ENCODE measurements at places on chromosomes 11 and 22. TPM values are rescaled to one million over a fixed set of nuclear protein-coding genes. Genes with fewer than 3 reads are reported as not detected.

DNA sequence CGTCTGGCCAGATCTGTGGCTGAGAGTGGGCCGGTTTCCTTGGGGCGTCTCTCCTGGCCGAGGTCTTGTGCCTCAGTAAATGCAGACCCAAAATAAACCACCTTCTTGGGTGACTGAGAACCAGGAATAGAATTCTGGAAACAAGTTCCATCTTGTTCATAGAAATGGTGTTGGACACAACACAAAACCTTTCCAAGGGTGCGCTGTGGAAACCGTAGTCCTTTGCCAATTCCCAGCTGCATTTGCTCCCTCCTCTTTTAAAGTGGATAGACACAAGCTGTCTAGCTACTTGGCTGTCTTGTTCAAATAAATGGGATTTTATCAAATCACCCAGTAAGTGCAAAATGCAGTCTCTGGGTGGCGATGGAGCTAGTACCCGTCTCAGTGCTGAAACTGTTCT, 300.2 kb downstream of the SHANK2 start:
- DNase-seq: no peak

Gene APLNR
- 36.1 TPM for polyA plus RNA-seq

Gene SCN3B
- 1.4 TPM for polyA plus RNA-seq

DNA sequence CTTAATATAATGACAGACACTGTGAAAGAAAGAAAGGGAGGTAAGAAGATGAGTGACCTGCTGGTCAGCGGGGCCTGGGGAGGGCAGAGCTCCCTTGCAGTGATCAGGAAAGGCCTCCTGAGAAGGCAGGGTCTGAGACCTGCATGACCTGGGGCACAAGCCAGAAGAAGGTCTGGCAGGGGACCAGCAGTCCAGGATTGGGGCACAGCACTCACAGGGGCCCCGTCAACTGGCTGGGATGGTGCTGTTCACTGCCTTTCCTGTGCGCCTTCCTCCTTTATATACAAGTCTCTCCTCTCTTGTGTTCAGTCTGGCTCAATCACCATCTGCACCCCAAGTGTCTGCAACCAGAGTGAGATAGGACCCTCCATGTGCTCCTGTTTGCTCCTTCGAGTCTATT, 22.2 kb upstream of the SCARF2 start:
- no peak for DNase-seq

- no peak for DNase-seq
Observed at GRCh38 chr11:1744137-1744886, 6.1 kb downstream of the IFITM10 start.

GRCh38 chr11:117796872-117797529, at the start of gene DSCAML1:
Gene DSCAML1, minus strand, starts transcription at chr11:117797216. Its CDS starts 137 bp downstream, at chr11:117797079.
- no peak for DNase-seq

- DNase-seq: no peak
Observed at GRCh38 chr11:133600786-133601185, 68.5 kb upstream of the OPCML start.

Gene ACR
- 0.33 TPM for polyA plus RNA-seq

DNA sequence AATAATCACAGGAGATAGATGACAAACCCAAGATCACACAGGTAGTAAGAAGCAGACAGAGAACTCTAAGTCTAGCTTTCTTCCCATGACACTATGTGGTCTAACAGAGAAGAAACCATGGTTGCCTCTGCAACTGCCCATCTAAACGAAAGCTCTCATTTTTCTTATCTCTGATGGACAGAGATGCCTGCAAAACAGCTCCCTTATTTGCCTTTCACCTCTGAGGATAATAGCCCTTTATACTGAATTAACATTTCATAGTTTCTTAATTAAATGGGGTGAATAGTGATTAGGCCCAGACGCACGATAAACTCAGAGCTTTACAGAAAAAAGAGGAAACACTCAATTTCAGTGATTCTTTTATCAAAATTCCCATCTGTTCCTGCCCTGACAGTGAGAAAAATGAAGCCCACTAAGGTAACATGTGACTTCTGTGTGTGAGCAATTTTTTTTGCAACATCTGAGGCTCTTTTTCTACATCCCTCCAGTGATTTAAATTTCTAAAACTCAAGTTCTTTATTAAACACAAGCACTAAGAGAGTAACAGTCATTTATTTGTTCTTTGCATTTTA, 24.6 kb downstream of the OR2AG2 start:
- no peak for DNase-seq

GRCh38 chr11:69044111-69045013, 4.4 kb upstream of the TPCN2 start:
- DNase-seq: peak; percentile 73

Gene MS4A4A
- polyA plus RNA-seq: 46.4 TPM

Gene OR52N1
- not detected for polyA plus RNA-seq

Gene C11orf16
- polyA plus RNA-seq: not detected

DNA sequence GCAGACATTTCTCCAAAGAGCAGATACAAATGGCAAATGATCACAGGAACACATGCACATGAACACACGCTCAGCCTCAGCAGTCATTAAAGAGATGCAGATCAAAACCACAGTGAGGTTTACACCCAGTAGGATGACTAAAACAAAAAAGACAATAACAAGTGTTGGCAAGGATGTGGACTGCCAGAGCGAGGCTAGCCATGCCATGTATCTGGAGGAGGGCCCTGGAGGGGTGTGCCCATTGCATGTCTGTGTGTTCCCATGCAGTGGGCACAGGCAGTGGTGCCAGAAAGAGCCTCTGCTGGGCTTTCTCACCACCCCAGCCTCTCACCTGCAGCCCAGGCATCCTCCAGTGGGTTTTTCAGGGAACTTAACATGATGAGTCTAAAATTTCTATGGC, 54.2 kb upstream of the KCNQ1OT1 start:
- no peak for DNase-seq

DNA sequence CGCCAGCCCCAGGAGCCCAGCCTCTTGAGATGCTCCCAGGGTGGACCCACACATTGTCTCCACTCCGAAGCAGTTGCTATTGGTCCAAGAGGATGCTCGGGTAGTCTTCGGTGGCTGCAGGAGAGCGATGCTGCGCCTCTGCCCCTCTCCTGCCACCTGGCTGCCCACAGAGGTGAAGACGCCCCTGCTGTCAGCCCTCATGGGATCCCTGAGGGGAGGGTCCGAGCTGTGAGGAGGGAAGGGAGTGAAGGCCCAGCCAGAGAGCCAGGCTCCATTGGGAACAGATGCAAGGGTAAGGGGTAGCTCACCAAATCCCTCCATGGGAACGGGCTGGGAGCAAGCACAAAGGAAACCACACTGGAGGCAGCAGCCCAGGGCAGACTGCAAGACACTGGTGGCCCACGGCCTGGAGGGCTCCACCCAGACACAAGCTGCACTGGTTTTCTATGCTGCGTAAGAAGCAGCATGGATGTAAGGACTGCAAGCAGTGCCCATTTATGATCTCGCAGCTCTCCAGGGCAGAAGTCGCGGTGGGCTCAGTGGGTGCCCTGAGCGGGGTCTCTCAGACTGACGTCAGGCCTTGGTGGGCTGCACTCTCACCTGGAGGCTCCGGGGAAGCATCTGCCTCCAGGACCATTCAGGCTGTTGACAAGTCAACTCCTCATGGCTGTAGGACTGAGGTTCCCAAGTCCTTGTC, 15.7 kb downstream of the TSPAN32 start:
- DNase-seq: no peak

Gene OMP
- polyA plus RNA-seq: not detected

Gene FIBIN
- 29.4 TPM for polyA plus RNA-seq

Gene SLC22A6
- not detected for polyA plus RNA-seq

DNA sequence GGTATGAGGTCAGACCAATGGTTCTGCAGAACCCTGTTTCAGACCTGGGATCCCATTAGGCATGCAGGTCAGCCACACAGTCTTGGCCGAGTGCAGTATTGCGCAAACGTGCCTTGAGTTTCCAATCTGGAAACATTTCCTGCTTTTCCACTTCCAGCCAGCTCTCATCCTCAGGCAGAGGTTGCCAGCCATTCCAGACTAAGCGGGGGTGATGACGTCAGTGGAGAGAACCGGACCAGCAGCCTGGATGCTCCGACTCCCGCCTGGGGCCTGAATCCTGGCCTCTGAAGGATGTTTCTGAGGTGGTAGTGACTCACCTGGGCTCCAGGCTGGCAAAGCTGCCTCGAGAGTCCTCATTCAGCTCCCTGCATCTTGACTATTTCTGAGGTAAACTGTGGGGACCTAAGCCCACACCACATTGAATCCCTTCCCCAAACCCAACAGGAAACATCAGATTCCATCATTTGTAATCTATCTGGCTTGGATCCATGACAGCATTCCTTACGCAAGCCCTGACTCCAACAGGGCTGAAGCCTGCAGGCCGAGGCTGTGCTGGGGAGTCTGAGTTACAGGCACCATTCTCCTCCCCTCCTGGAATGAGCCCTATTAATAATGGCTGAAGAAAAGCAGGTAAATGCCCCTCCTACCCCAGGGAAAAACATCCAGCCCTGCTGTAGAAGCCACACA, 83.0 kb downstream of the ABTB2 start:
- peak; percentile 97 for DNase-seq

GRCh38 chr11:45881708-45882368, 3.6 kb upstream of the MAPK8IP1 start:
- no peak for DNase-seq

GRCh38 chr11:9884601-9885000, 220.7 kb downstream of the SWAP70 start:
- DNase-seq: no peak

GRCh38 chr11:85835263-85835662, 19.9 kb upstream of the CCDC83 start:
- no peak for DNase-seq

- no peak for DNase-seq
Observed at GRCh38 chr11:16096336-16096735, 260.0 kb downstream of the SOX6 start.

- no peak for DNase-seq
Observed at GRCh38 chr11:134637091-134638015, 225.3 kb upstream of the B3GAT1 start.

GRCh38 chr11:74721479-74721835, 9.8 kb downstream of the CHRDL2 start:
- no peak for DNase-seq

Gene TEX54
- polyA plus RNA-seq: not detected

DNA sequence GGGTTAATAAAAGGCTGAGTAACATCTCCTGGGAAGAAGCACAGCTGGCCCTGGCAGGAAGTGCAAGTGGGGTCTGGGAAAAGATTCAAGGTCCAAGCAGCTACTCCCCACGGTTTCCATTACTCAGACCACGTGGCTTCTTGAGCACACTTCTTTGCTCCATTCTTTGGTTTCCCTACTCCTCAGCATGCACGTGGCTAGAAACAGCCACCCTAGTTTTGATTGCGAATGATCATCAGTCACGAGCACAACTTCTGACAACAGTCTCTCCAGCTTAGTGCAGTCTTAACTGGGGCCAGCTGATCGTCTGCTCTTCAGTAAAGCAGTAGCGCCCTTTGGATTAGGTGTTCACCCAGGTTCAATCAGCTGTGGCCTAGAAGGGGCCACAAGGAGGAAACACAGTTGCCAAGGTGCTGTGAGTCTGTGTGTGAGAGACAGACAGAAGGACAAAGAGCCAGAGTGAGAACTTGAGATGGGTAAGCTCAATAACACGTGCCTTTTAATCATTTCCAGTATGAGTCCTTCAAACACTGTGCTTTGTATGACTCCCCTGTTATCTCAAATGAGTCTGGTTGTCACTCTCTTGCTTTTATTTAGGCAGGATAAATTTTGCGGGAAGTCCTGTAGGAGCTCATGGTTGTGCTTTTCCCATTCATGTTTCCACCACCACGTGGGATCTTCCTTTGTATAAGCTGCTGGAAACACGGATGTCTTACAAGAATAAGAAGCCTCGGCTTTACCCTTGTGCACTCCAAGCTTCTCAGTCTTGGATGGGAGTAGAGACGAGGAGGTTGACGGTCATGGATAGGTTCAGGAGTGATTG, 901 bp upstream of the PARVA start:
- DNase-seq: peak; percentile 48

DNA sequence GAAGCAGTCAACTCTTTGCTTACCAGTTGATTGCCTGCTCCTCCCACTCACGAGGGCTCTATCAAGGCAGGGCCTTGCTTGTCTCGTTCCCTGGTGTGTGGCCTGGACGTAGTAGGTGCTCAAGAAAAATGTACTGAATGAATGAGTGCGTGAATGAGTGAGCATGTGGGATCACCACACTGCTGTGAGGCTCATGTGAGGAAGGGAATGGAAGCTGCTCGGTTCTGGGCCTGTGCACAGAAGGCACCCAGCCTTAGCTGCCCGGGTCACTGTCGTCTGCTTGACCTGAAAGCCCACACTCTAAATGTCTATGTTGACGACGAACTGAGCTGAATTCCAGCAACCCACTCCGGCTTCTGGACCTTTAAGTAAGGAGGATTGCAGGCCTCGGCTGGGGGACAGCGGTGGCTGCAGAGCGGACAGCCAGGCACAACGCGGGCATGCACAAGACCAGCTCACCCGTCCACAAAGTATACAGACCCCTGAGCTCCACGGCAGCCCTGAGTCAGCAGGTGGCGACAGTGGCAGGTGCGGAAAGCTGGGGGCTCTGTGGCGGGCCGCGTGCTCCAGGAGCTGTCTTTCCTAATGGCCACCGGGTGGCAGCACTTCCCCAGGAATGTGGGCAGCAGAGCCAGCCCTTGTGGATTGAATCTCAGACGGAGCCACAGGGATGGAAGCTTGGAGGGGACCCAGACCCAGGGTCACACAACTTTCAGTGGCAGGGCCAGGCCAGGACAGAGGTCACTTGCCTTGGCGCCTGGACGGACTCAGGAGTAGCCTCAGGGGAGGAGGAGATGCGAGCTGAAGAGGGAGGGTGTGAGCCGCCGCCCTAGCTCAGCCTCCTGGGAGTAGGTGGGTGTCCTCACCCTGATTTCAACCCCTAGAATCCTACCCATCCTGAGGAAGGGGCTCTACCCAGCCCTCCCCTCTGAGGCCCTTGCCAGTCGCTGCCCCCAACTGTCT, 5.0 kb upstream of the PICK1 start:
- DNase-seq: peak; percentile 82

- no peak for DNase-seq
Observed at GRCh38 chr22:19612866-19613572, 88.8 kb upstream of the CLDN5 start.

DNA sequence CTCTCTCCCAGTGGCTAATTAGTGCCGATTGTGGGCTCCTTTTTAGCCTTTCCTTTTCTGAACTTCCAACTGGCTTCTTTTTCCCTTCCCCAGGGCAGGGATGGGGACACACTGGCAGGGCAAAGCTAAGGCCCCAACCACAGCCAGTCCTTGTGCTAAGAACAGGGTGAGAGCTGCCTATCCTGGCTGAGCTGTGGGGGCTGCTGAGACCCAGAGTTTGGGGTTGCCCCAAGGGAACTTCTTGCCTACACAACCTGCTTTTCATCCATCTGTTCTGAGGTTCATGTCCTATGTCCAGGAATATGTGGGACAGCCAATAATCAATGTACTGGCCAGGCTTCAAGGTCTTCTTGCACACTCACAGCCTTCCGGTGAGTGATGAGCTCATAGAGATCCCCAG, 10.0 kb upstream of the TPBGL start:
- no peak for DNase-seq
